T-helper 22 cell (primary cell): ENCODE measurements at places on chromosomes 16 and 17.

DNA sequence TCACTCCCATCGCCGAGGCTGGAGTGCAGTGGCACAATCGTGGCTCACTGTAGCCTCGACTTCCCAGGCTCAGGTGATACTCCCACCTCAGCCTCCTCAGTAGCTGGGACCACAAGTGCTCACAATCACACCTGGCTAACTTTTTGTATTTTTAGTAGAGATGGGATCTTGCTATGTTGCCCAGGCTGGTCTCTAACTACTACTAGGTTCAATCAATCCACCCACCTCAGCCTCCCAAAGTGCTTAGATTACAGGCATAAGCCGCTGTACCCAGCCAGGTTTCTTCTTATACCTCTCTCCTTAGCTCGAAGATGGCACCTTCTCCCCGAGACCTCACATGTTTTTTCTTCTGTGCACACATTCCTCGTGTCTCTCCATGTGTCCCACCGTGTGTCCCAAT is 3.0 kb downstream of the TSPAN10 start:
- no peak for DNase-seq

DNA sequence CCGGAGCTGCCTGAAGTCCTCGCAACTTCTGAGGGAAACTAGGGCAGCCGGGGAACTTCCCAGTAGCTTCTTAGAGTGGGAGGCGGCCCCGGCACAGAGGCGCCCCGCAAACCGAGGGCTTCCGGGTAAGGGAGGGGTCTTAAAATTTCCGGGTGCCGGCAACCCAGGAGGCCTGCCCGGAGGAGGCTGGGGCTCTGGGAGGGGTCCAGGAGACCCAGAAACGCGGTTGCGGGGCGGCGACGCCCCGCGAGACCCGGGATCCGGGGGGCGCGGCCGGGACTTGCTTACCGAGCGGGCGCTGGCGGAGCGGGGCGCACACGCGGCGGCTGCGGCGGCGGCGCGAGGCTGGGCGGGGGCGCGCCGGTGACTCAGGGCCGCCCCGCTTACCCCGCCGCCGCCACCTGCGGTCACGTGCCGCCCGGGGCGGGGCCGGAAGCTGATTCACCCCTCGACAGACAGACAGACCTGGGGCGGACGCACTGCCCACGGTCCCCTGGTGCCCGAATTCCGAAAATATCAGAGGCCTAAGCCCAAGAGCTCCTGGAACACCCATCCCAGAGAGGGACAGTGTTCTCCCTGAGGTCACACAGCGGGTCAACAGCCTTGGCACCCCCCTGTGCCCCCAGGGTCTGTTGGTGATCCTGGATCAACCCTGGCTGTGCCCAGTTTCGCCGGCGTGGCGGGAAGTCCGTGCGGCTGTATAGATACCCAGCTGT is at the start of gene FAM83G:
Gene FAM83G (minus strand): TSS at position 344 of the 716 bp plus-strand sequence. CDS start 723 bp downstream, outside the sequence.
- DNase-seq = peak; percentile 84

DNA sequence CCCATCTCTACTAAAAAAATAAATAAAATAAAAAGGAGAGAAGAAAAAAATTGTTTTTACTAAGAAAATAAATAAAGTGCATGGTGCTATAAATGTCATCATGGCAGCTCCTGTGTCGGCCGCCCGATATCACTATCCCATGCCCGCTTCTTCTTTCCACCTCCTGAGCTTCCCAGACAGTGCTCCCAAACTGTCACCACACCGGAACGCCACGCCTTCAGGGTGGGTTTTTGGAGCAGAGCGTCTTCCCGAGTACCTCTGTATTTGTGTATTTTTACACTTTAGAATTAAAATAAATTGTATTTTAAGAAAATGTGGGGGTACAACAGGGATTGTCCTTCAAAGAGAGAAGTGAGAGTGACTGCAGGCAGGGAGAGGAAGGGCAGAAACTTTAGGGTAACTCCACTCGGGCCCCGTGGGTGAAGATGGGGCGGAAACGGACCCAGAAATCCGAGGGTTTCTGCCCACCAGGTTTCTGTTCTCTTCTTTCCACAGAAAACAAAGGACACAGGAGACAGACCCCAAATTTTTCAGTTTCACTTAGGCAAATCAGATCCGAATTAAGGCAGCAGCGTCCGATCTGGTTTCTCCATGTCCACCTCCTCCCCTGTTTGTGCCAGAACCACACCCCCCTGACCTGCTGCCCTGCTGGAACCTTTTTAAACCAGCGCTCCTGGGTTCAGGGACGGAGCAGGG is 3.6 kb upstream of the ITGAX start:
- DNase-seq = no peak

DNA sequence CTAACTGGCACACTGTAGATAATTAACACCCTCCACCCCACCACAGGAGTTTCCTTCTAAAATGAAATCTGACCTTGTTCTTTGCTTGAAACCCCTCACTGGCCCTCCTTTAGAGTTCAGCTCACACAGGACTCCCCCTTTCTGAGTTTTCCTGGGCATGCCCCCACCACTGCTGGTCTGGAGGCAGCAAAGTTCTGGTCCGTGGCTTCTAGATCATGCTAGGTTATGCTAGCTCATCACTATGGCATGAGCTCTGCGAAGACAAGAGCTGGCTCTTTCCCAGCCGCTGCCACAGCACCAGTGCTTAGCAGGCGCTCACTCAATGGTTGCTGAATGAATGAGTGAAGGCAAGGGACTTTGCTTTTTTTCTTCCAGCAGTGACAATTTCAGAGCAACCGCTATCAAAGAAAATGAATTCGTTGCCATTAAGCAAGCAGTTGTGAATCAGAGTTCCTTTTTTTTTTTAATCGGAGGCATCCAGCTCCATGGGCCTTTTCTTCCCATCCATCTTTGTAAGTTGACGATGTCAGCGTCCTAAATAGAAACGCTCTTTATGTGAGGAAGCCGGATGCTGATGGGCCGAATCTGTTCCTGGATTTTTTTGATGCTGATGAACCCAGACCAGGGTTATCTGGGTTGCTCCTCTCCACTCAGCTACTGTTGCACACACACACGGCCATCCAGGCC is 80.8 kb upstream of the NOL11 start:
- DNase-seq = no peak

DNA sequence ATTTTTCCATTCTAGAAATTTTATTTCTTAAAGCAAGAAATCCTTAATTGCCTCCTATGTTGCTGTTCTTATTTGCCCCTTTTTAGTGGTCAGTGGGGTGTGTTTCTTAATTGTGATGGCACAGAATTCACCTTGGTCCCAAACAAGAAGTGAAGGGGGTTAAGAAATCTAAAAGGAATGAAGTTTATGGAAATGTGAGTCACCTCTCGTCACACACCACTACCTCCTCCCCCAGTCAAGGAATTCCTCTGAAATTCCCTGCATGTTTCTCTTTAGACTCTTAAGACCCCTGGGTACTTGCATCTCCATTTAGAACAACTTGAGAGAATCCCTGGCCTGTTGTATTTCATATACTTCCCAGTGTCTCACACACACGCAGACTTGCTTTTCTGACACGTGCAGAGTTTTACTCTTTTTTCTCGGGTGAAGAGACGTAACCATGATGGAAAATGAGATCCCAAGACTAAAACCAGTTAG is 247.4 kb downstream of the PRKCA start:
- no peak for DNase-seq

- no peak for DNase-seq
Measured at GRCh38 chr16:30697264-30698138, 1.5 kb upstream of the SRCAP start.

DNA sequence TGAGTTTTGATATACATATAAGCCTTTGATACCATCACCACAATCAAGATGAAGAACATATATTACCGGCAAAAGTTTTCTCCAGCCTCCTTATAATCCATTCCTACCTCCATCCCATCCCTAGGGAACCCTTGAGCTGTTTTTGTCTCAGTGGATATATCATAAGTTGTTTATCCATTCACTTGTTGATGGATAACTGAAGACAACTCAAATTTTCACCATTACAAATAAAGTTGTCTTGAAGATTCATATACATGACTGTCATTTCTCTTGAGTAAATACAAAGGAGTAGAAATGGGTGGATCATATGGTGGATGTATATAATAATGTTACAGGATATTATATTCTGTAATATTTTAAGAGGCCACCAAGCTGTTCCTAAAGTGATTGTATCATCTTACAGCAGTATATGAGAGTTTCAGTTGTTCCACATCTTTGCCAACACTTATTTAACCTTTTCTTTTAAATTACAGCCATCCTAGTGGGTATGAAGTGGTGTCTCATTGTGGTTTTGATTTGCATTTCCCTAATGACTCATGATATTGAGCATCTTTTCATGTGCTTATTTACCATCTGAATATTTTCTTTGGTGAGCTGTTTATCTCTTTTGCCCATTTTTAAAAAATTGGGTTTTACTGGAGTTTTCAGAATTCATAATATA is 17.4 kb downstream of the NF1 start:
- DNase-seq = no peak

- no peak for DNase-seq
Measured at GRCh38 chr16:87844120-87844733, 25.1 kb downstream of the SLC7A5 start.

GRCh38 chr16:80390046-80390445 is 150.7 kb upstream of the DYNLRB2 start:
- no peak for DNase-seq

- DNase-seq = no peak
Measured at GRCh38 chr16:64586781-64587180, 535.1 kb downstream of the CDH11 start.

- no peak for DNase-seq
Measured at GRCh38 chr16:57722651-57723050, 12.9 kb upstream of the KATNB1 start.

GRCh38 chr16:87552772-87553573 is 49.3 kb upstream of the JPH3 start:
- no peak for DNase-seq

DNA sequence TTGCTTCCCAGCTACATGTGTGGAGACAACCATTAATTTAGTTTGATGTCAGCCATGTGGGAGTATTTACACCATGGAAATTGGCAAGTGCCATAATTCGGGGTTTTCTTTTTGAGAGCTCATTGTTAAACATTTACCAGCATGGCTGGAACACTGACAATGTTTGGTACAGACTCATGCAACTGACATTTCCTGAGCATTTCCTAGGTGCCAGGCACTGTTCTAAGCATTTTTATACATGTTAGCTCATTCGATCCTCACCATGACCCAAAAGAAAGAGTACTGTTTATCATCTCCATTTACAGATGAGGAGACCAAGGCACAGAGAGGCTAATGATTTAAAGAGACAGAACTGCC is 86.9 kb downstream of the FOXL1 start:
- DNase-seq = no peak

- no peak for DNase-seq
Measured at GRCh38 chr16:10878644-10879501, 1.9 kb downstream of the CIITA start.

DNA sequence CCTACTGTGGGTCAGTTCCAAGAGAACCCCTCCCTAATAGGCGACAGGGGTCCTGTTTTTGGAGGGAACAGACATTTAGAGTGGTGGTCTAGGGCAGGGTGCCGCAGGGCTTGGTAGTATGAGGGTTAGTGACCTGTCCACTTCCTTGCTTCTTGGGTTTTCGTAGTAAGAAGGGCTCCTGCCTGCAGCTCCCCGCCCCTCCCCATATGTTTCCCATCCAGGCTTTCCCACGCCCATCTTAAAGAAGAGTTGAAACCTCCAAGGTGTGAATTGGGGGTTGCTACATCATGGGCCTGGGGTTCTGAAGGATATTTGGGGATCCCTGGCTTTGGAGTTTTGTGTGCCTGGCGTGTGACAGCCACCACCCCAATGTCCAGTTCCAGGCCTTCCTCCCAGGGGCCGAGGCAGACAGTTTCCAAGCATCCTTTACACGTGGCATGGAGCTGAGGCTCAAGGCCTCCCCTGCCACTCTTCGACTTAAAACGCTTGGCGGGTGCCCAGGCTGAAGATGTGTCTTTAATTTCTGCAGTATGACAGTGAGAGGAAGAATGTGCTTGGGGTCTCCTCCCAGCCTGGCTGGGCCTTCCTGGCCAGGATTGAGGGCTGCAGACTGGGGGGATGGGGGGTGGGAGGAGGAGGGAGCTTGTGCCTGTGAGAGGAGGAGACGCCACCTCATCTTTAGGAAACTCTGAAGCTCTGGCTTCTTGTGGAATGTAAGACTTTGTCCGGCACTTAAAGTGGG is 2.3 kb upstream of the COL1A1 start:
- DNase-seq = no peak

DNA sequence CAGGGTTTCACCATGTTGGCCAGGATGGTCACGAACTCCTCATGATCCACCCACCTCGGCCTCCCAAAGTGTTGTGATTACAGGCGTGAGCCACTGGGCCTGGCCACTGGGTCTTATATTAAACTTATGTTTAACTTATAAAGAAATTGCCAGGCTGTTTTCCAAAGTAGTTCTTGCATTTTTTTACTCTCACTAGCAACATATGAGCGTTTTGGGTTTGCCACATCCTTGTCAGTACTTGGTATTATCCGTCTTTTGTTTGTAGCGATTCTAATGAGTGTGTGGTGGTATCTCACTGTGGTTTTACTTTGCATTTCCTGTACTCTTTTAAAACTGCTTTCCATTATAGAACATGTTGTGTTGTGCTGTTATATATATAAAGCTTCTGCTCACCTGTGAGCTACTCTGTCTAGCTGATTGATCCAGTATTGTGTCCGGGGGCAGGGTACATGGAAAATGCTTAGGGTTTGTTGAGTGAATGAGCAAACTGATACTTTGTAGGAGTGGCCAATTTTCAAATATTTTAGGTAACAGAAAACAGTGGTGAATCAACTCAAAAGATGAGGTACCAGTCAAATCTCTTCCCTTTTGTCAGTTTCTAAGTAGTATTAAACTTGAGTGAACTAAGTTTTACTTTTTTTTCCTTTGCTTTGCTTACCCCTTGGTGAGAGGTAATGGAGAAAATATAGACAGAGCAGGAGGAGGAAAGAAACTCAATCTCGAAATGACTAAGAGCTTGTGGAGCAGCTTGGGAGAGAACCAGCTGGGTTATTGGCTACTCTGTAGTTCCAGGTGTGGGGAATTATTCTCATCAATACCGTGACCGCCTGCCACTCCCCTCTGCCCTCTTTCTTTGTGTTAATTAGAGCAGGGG is 75.8 kb downstream of the PITPNC1 start:
- no peak for DNase-seq

- no peak for DNase-seq
Measured at GRCh38 chr16:52471650-52472370, 75.1 kb downstream of the TOX3 start.

GRCh38 chr17:15233022-15233805 is 31.9 kb downstream of the PMP22 start:
- no peak for DNase-seq

GRCh38 chr16:31714903-31715504 is 158.6 kb upstream of the ZNF267 start:
- DNase-seq = no peak

DNA sequence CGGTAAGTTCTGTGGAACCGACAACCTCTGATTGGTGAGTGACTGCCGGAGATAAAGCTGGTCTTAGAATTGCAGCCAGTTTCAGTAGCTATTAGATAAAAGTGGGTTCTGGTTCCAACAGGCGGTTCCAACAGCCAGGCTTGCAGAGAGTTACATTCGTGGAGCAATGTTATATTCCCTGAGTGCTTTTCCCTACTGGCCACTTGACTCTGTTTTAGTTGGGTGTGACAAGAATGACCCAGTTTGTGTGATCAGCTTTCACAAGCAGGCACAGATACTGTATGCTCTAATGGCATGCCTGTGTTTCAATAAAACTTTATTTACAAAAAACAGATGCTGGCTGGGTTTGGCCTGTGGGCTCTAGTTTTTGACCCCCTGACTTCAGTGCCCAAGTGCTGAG is 196.6 kb downstream of the SNX29 start:
- no peak for DNase-seq
